ENCODE measurements at places on chromosomes 11 and 22.

GRCh38 chr11:2772544-2773031 is 72.8 kb upstream of the KCNQ1OT1 start:
- peak; percentile 57 for DNase-seq

GRCh38 chr11:69535908-69536307 is 54.4 kb downstream of the LINC01488 start:
- no peak for DNase-seq

GRCh38 chr22:39205344-39206021 is 39.3 kb downstream of the PDGFB start:
- peak; percentile 84 for DNase-seq

DNA sequence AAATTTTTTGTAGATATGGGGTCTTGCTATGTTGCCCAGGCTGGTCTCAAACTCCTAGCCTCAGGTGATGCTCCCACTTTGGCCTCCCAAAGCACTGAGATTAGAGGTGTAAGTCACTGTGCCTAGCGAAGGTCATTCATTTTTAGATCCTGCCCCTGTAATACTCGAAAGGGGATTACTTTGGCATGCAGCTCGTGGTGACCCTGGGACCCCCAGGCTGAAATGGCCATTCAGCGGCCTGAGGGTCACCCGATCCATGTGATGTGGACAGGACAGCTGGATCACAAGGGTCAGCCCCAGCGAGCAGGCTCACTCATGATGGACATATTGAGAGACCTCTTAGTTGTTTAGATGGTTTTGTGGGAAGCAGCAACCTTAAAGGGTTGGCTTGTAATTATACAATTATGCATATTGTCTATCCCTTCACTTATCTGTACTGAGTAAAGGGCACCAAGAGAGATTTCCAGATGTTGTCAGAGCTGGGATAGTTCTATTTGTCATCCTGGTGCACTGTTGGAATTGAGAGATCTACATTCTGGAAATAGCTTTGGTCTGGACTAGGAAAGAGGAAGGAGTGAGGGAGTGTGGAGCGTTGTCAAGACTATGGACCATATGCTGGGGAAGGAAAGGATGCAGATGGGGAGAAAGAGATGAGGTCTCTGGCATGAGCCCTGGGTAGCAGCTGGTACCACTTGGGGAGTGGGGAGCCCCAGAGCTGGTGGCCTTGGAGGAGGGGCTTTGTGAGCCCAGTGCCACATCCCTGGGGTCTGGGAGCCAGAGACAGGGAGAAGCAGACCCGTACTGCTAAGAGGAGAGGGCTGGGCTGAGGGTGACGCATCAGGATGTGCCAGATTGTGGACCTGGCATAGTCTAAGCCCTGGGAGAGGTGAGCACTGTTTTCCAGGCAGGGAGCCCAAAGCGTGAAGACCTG is 15.5 kb downstream of the RHBDD3 start:
- DNase-seq = no peak

DNA sequence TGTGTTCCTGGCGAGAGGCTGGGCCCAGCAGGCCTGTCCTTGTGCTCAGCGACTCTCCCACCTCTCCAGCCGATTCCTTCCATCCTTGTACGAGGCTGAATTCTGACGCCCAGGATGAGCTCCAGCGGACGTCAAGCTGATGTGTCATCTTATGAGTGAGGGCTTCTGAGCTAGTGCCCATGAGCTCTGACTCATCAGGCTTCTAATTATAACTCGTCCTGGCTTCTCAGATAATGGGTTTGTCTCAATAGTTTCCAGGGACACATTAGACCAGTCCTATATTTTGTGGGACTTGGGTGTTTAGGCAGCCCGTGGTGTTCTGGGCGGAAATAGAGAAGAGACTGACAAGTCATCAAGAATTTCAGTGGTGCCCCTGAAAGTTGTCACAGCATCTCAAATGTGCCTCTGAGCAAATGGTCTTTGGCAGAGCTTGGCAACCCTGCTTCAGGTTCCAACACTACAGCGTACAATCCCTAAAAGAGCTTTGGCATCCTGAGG is 108.2 kb upstream of the CD44 start:
- DNase-seq = peak; percentile 98

GRCh38 chr22:25797498-25798290 is 55.7 kb downstream of the MYO18B start:
- no peak for DNase-seq

Data from EL (cell line).